HFFc6 (cell line): ENCODE measurements at places on chromosomes 5 and 9. TPM values are rescaled to one million over a fixed set of nuclear protein-coding genes. Genes with fewer than 3 reads are reported as not detected.

The SMIM27 gene
- total RNA-seq: 11.8 to 15.6 TPM (median 13.1 TPM) in 3 replicates

- H3K36me3 ChIP-seq: 0 out of 2 replicates have a peak, but pooled peaks cover 5% of the 10 kb centered on the region
- no peak overlapping the region for H3K27ac ChIP-seq
- H3K4me1 ChIP-seq: no peaks in the 10 kb centered on the region
These were observed 42.1 kb upstream of the CTNND2 start for GRCh38 chr5:11946317-11946716.

DNA sequence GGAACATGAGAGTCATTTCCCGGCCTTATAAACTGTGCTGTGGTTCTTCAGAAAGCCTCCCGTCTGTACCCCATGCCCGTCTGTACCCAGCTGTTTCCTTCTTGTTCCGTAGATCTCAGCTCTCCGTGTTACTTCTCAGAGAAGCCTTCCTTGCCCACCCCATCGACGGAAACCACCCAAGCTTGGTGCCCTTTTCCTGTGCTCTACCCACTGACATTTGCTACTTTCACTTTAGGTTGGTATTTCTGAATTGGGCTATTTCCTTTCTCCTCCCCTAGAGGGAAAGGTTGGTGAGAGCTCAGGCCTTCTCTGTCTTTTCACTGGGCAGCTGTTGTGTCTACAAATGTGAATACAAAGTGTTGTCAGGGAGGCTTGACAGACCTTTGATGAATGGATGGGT lies 764.5 kb upstream of the ADAMTS16 start:
- H3K4me1 ChIP-seq: no peaks in the 10 kb centered on the region
- no peak overlapping the region for H3K27ac ChIP-seq
- no peak overlapping the region for H3K4me3 ChIP-seq
- no peak for DNase-seq

- no peak overlapping the region for H3K4me3 ChIP-seq
- DNase-seq: no peak
- no peaks in the 10 kb centered on the region for H3K36me3 ChIP-seq
- H3K4me1 ChIP-seq: no peaks in the 10 kb centered on the region
- no peaks in the 10 kb centered on the region; the same call in 1 of the 2 replicates for H3K27me3 ChIP-seq
These were observed 112.4 kb downstream of the CETN3 start for GRCh38 chr5:90297045-90297764.

DNA sequence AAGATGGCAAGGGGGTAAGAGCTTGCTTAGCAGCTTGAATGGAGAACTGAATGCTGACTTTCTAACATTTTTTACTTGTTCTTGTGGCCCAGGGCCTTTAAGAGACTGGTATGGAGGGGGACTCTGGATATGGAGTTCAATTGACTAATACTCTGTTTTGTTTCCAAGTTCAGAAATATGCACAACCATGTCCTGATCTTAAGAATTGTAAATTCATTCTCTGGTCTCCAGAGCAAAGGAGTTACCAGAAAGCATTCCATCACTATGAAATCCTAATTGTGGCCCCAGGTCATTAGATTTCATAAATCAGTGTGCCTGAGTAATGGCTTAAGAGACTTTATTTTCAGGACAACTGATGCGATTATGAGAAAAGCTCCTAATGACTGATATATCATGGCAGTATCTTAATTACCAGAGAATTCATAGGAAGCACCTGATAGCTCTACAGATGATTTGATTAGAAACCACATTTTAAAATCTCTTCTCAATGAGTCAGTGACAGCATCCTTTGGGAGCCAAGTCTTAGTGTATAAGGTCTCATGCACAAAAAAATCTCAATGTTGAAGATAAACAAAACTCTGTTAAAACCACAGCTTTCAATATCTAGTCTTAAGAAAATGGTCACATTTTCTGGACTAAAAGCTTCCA lies 613.6 kb upstream of the KLF4 start:
- H3K4me3 ChIP-seq: no peak overlapping the region
- no peak overlapping the region for H3K27ac ChIP-seq
- no peak for DNase-seq
- H3K27me3 ChIP-seq: no peaks in the 10 kb centered on the region; the same call in 1 of the 2 replicates
